ENCODE measurements at places on chromosomes 3 and 15. TPM values are rescaled to one million over a fixed set of nuclear protein-coding genes. Genes with fewer than 3 reads are reported as not detected.

P2RY14 gene
- 1.0 TPM for total RNA-seq

DUT gene
- total RNA-seq, result 474 TPM

TTC23 gene
- 2.1 TPM for total RNA-seq

CHL1 gene
- not detected for total RNA-seq

TRH gene
- total RNA-seq, result not detected

C3orf20 gene
- total RNA-seq, result not detected

ABI3BP gene
- not detected for total RNA-seq

GOLGA6L9 gene
- 1.7 TPM for total RNA-seq

KLHL6 gene
- total RNA-seq, result 32.9 TPM

PLA2G4D gene
- total RNA-seq, result not detected

ADAMTS9 gene
- not detected for total RNA-seq

SNX33 gene
- 3.8 TPM for total RNA-seq

FBXL22 gene
- 0.95 TPM for total RNA-seq

C3orf22 gene
- total RNA-seq, result not detected

GABRR3 gene
- total RNA-seq, result not detected

PRR23A gene
- total RNA-seq, result not detected

RARB gene
- not detected for total RNA-seq

SENP8 gene
- total RNA-seq, result 3.0 TPM

MORC1 gene
- not detected for total RNA-seq

HGD gene
- 0.25 TPM for total RNA-seq

CHRNA7 gene
- total RNA-seq, result not detected

CDC25A gene
- total RNA-seq, result 61.0 TPM

CDV3 gene
- 305 TPM for total RNA-seq

Data from activated CD8-positive, alpha-beta memory T cell treated with anti-CD3 and anti-CD28 coated beads for 36 hours (primary cell).